ENCODE measurements at places on chromosomes 11 and 22. TPM values are rescaled to one million over a fixed set of nuclear protein-coding genes. Genes with fewer than 3 reads are reported as not detected.

GRCh38 chr11:69803604-69804218 lies 15.5 kb downstream of the FGF3 start:
- DNase-seq: no peak

DNA sequence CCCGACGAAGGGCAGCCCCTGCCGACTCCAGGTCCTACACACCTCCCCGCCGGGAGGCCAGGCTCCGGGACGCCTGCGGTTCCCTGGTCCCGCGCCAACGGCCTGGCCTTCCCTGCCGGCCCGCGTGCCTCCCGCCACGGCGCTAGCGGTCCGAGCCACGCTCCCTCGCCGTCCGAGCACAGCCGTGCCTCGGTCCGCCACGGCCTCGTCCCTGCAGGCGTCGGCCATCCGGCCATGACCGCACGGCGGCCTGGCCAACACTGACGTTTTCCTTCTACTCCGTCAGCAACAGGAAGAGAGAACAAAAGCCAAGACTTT lies 532 bp downstream of the EIF4G2 start:
- no peak for DNase-seq

GRCh38 chr11:1234054-1234720 lies 11.3 kb downstream of the MUC5B start:
- DNase-seq: no peak

DNA sequence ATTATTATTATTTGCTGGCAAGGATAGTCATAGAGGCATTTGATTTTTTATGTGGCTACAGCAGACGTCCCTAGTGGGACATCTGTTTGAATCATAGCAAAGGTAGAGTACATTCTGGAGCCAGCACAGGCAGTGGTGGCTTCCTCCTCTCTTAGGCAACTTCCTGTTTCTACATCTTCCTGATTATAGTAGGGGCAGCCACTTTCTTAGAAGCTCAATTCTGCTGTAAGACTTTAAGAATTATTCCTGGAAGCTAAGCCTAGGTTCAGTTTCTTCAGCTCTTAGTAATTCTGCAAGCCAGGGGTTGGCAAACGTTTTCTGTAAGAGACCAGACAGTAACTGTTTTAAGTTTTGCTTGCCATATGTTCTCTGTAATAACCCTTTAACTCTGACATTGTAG lies 129.3 kb upstream of the TENM4 start:
- no peak for DNase-seq

DNA sequence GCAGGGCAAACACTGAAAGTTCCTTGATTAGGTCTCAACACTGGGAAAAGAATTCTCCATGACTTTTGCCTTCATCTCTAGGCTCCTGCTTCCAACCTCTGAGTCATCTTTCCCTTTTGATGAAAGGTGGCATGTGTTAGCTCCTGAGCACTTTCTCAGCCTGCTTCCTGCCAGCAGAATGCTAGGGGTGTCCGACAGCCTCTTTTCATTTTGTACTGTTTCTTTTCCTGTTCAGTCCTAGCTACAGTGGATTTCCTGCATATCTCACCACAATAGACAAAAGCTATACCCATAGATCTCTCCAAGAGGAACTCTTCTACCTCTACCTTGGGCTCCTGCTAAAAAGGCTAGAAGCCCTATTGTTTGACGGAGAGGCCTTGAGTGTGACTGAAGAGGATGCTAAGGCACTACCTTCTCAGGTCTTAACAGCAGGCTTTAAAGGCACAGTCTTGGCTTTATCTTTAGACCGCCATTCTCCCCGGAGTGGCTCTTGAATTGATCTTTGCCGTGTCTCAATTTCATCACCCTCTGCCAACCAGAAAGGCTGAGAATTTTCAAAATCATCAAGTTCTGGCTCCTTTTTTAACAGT lies 145.5 kb downstream of the RBFOX2 start:
- DNase-seq: no peak

DNA sequence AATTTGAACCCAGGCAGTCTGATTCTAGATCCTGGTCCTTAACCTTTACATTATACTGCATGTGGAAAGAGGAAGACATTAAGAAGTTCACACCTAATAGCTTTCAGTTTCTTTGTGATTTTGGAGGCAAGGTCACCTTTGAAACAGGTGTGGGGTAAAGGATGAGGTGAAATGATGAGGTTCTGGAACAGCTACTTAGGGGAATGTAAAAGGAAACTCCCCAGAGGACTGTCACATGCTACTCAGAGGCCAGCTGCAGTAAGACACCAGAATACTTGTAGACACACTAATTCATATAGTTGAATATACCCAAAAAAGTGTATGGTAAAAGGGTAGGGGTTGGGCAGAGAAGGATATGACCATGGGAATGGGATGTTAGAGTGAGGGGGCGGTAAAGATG lies 5.4 kb downstream of the APIP start:
- DNase-seq: no peak

DNA sequence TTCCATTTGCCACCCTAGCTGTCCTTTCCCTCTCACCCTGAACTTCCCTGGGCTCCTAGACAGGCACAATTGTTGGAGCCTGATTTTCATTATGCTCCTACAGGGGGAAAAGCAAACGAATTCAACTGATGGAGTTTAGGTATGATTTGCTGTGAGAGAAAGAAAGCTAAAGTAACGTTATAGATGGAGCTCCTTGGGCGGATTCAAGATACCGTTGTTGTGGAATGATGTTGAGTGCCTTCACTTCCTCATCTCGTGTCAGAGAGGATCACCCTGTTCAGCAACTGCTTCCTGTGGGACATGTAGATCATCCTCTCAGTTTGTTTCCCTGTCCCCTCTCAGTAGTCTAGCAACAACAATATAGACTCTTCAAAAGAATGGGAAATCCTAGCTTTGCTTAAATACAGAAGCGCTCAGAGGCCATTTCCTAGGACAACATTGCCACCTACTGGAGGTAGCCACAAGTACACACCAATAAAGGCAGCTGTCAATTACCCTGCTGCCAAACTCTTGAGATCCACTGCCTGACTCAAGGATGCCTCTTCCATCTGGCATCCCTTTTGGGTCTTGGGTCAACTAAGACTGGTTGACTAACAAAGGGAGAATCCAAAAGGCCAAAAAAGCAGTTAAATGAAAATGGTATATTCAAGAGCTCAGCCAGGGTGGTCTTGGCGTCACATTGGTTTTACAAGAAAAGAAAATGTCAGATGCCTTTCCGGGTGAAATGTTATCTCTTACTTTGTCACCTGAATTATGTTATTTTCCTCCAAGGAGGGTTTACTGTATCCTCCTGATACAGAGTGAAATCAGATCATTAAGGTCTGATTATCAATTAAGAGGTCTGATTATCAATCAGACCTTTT lies 13.5 kb upstream of the DTX4 start:
- peak; percentile 69 for DNase-seq

DNA sequence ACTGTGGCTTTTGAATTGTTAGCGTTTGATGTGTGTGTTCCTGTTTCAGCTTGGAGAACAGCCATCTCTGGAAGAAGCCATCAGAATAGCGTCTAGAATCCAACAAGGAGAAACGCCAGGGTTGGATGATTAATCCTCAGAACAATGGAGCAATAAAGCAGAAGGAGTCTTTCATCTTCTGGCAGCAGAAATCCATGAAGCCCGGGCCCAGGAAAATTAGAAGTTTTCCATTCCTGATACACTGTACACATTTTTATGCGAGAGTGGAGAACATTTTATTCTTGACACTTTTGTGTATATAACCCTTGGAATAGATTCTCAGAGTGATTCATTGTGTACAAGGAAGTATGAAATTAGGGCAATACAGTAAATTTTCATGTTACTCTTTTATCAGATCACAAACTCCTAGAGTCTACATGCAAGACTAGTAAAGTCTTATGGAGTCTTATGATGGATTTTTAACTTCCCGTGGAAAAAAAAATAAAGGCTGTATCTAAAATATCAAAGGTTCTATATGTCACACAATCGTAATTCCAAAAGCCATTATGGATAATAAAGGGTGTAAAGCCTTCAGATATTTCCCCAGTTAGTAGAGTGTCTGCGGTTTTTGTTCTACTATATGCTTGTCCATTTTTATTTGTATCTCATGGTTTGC lies 45.9 kb upstream of the WEE1 start:
- no peak for DNase-seq

DNA sequence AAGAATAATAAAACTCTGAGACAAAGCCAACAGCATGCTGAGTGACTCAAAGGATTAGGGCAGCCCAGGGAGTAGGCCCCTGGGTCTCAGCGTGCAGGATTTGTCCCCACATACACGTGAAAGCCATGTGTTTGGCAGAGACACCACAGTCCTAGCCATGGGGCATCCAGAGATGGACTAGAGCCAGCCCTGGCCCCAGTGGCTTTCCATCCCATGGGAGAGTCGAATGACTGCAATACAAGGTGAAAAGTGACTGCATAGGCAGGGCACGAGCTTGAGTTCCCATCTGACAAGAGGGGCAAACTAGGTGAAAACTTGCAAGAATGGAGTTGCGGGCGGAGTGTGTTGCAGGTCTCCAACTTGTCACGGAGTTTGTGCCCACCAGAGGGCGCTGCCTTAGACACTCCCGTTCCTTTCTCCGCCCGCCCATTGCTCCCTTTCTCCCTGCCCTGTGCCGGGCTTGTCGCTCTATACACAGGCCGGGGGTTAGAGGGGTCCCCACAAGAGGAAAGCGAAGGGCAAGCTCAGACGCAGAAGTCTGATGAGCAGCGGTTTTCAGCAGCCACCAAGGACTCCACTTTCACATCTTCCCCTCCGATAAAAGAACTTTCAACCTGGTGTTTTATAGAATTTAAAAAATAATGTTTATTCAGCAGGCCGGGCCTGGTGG lies 24.2 kb downstream of the TSKU start:
- peak; percentile 73 for DNase-seq

DNA sequence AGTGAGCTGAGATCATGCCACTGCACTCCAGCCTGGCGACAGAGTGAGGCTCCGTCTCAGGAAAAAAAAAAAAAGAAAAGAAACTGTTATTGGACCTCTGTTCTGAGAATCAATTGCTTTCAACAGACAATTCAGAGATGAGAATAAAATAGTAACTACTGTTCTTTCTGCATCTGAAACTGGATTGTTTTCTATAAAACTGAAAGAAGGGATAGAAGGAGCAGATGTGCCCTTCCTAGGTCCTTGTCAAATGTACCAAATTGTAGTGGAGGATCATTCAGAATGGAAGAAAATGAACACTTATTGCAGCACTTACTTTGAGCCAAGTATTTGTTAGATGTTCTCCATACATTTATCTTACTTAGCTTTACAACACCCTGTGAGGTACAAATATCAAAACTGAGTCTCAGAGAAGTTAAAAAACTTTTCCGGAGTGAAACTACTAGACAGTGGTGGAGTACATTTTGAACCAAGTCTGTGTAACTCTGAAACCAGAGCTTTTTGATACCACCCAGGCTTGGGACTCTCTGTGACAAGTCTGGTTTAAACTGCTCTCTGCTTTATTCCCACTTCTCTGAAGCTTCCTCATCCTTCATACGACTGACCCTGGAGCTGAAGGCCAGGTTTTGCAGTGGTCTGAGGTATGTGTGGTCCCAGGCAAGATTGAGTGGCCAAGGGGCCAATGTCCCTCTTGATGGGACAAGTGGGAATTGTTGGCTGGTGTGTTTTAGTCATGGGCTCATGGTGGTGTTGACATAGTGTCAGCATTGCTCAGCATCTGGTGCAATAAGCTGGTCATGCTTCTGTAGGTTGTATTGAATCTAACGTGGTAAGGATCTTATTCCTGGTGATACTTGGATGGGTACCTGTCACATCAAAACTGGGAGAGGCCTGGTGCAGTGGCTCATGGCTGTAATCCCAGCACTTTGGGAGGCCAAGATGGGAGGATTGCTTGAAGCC lies 48.2 kb upstream of the CCDC134 start:
- DNase-seq: no peak

GRCh38 chr22:19419464-19420178 lies 11.9 kb downstream of the HIRA start:
- peak; percentile 67 for DNase-seq

DNA sequence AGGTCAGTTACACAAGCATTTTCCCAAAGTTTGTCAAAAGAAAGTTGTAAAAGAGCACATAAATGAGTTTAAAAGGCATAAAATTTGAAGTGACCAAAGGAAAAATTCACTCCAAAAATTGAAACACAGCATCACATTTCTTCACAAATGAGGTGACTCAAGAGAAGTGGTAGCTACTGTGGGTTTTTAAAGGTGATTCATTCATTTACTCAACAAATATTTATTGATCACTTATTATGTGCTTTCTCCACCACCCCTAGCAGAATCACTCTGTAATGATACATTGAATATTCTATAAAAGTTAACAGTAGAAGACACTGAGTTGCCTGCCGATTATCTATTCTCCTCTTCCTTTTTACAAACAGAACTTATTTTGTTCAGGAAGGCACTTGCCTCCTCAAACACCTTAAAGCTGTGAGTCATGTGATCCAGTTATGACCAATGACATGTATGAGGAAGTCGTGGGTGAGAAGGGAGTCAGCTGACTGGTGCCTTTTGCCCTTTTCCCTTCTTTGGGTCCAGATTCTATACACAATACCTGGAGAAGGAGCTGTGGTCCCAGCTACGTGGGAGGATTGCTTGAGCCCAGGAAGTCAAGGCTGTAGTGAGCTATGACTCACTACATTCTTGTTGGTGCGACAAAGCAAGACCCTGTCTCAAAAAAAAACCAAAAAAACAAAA lies 67.7 kb upstream of the CLNS1A start:
- no peak for DNase-seq

GRCh38 chr11:78733031-78733430 lies 158.4 kb upstream of the NARS2 start:
- DNase-seq: no peak

DNA sequence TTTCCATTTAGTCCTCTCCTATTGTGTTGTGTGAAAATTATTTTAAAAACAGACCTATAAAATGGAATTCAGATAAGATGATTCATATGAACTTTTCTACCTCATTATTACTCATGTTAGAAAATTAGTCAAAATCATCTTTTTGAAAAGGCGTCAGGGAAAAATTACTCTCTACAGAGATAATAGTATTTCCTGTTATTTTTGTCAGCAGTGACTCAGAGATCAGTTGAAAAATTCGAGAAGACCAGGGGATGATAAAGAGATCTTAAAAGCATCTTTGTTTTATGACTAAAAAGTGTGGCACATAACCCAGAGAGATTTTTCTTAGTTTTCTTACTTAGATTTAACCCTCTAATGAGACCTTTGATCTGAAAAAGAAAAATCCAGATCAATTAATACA lies 157.9 kb upstream of the CARD18 start:
- DNase-seq: no peak

DNA sequence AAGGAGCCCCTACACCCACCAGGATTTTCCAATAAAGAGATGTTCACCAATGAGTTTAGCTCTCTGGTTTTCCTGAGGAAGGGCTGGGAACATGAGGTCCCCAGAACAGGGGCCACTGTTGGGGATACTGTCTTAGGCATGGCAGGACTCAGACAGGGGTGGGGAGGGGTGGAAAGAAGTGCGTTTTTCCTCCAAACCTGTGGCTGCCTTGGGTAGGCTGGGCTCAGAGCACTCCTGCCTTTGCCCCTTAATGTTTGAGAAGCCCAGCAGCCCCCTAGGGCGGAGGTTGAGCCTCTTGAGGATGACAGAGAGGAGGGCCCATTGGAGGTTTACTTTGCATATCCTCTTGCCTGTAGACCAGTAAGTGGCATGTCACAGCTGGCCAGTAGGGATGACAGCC lies 10.6 kb downstream of the MTFP1 start:
- DNase-seq: no peak

The GNAZ gene
- 0.53 TPM for total RNA-seq

The GGTLC2 gene
- total RNA-seq: not detected

The GAS2L1 gene
- 22.5 TPM for total RNA-seq

The ST14 gene
- total RNA-seq: not detected

The WBP2NL gene
- total RNA-seq: 2.3 TPM

The DDX25 gene
- not detected for total RNA-seq

The FOLR1 gene
- total RNA-seq: not detected

Measured in activated CD4-positive, alpha-beta memory T cell treated with anti-CD3 and anti-CD28 coated beads, Interleukin-2, amount 10 ng/mL, durations not matched to agents 7 days and 5 days (primary cell).